ENCODE measurements at places on chromosomes 2 and 18. TPM values are rescaled to one million over a fixed set of nuclear protein-coding genes. Genes with fewer than 3 reads are reported as not detected.

GAREM1 gene
- 0.51 TPM for total RNA-seq

DNA sequence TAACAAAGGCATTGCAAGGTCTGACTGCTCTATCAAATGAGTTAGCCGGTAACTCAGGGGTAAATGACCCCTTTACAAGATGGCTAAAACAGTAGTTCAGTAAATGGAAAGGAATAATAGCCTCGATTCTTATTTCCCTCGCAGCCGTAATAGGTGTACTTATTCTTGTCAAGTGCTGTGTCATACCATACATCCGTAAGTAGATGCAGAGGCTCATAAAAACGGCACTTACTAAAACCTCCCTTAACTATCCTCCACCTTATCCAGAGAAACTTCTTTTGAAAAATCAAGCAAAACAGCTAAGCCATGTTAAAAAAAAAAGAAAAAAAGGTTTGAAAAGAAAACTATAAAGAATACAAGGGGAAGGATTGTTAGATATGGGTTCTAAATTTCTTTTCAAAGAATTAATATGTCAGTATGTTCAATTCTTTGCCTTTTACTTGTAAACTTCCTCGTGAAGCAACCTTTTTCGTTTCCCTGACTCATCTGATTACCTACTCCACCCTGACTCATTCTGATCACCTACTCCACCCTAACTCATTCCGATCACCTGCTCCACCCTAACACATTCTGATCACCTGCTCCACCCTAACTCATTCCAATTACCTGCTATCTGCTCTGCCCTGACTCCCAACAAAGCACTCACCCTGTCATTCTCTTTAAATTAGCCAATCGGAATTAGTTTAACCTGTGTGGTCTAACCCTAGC is 127.5 kb downstream of the SPAG16 start:
- peak overlapping the region; percentile 50 for H3K27ac ChIP-seq
- peaks cover 9% of the 10 kb centered on the region for H3K4me1 ChIP-seq
- no peak overlapping the region for H3K4me3 ChIP-seq
- H3K36me3 ChIP-seq, result no peaks in the 10 kb centered on the region

DNA sequence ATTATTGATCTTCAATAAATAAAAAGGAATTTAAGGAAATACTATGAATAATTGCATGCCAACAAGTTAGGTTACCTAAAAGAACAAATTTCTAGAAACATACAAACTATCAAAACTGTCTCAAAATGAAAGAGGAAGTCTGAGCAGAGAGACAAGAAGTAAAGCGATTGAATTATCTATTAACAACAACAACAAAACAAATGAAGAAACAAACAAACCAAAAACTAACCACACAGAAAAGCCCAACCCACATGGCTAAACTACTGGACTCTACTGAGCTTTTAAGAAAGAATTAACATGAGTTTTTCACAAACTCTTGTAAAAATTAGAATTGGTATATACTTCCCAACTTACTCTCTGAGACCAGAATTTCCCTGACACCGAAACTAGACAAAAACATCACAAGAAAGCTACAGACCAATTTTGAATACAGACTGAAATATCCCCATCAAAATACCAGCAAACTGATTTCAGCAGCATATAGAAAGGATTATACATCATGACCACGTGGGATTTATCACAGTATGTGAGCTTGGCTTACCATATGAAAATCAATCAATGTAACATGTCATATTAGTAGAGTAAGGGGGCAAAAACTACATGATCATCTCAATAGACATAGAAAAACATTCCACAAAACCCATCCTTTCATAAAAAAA is 16.6 kb upstream of the GALNT1 start:
- peaks cover under 1% of the 10 kb centered on the region for H3K4me1 ChIP-seq
- H3K4me3 ChIP-seq, result no peak overlapping the region
- no peaks in the 10 kb centered on the region for H3K27me3 ChIP-seq
- DNase-seq, result no peak
- H3K36me3 ChIP-seq, result no peaks in the 10 kb centered on the region

PCARE gene
- total RNA-seq, result not detected

DNA sequence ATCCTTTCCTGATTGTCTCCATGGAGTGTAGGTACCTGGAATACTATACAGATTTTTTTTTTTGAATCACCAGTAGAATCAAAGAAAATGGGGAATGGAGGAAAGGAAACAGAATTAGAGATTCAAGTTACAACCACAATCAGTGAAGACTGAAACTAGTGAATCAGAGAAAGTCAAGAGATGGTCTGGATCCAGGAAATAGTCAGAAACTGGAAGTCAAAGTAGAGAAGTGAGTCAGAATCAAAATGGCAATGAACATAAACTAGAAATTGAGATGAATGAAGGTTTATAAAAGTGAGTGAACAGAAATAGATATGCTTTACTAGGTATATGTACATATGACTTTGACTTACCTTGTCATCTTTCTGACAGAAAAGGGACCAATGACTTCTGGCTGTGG is 579.0 kb downstream of the PLCL1 start:
- H3K27me3 ChIP-seq, result no peaks in the 10 kb centered on the region
- no peaks in the 10 kb centered on the region for H3K36me3 ChIP-seq
- H3K4me1 ChIP-seq, result no peaks in the 10 kb centered on the region
- no peak for DNase-seq

CARF gene
- total RNA-seq, result 4.3 TPM

GRCh38 chr2:210862283-210863065 is 306.1 kb downstream of the CPS1 start:
- no peaks in the 10 kb centered on the region for H3K27me3 ChIP-seq
- H3K4me3 ChIP-seq, result no peak overlapping the region
- no peak overlapping the region for H3K27ac ChIP-seq
- DNase-seq, result no peak

INPP5D gene
- total RNA-seq, result not detected

DNA sequence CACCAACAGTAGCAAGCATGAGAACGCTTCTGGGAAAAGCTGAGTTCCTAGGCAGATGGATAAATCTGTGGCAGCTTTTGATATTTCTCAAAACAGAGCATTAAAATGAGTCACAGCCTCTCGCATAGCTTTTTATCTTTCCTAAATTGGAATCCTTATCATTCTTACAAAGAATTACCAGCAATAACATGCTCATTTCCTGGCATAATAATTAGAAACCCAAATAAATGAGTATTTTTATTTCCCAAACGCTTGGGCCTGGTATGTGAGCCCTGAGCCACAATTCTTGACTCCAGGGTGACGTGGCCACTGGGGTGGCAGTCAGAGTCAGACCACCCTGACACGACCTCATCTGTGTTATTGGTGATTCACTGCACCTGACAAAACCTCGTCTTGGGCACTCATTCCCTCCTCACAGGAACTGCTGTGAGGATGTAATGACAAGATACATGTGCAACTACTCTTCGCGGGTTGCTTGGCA is 210.7 kb downstream of the ARL4C start:
- H3K36me3 ChIP-seq, result no peaks in the 10 kb centered on the region
- no peaks in the 10 kb centered on the region for H3K27me3 ChIP-seq
- no peak overlapping the region for H3K27ac ChIP-seq
- peaks cover 10% of the 10 kb centered on the region for H3K4me1 ChIP-seq
- H3K4me3 ChIP-seq, result no peak overlapping the region

NAGK gene
- 101 TPM for total RNA-seq

ABCG5 gene
- not detected for total RNA-seq

CAMKMT gene
- total RNA-seq, result 25.2 TPM

SERPINB12 gene
- not detected for total RNA-seq

UGT1A5 gene
- 1.2 TPM for total RNA-seq

ALKAL2 gene
- total RNA-seq, result not detected

DNA sequence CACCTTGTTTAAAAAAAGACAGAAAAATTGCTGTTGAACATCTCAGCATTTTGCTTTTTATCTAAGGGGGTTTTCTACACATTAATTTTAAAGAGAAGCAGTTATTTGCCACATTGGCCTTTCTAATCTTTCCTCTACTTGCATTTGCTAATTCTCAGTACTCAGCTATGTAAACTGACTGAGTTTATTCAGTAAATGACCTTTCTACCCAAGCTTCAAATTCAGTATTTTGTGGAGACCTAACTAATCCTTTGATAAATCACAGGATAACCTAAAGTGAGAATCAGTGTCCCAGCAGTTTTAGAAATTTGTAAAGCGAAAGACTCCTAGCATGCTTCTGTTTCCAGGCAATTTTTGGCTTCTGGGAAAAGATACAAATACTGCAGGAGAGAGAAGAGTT is 288.4 kb downstream of the ASXL3 start:
- no peaks in the 10 kb centered on the region for H3K27me3 ChIP-seq
- no peaks in the 10 kb centered on the region for H3K36me3 ChIP-seq
- no peak overlapping the region for H3K27ac ChIP-seq
- no peak for DNase-seq
- no peak overlapping the region for H3K4me3 ChIP-seq

DNA sequence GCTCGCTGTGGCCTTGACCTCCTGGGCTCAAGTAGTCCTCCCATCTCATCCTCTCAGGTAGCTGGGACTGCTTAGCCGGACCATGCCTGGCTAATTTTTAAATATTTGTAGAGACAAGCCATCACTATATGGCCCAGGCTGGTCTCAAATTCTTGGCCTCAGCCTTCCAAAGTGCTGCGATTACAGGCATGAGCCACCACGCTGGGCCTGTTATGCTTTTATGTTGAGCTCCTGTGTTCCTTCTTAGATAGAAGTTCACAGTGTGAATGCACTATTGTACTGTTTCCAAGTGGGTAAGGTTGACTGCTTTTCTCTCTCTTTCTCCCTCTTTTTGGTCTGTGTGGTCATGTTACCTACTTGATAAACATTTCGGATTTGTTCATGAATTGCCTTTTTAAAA is 61.9 kb downstream of the SMCHD1 start:
- H3K4me3 ChIP-seq, result no peak overlapping the region
- H3K27me3 ChIP-seq, result no peaks in the 10 kb centered on the region
- no peaks in the 10 kb centered on the region for H3K36me3 ChIP-seq
- H3K27ac ChIP-seq, result peak overlapping the region; percentile 43
- no peak for DNase-seq

GRCh38 chr2:238162846-238163441 is 4.2 kb downstream of the ERFE start:
- H3K36me3 ChIP-seq, result no peaks in the 10 kb centered on the region
- H3K27me3 ChIP-seq, result no peaks in the 10 kb centered on the region
- H3K27ac ChIP-seq, result no peak overlapping the region
- DNase-seq, result no peak
- H3K4me1 ChIP-seq, result no peaks in the 10 kb centered on the region

DNA sequence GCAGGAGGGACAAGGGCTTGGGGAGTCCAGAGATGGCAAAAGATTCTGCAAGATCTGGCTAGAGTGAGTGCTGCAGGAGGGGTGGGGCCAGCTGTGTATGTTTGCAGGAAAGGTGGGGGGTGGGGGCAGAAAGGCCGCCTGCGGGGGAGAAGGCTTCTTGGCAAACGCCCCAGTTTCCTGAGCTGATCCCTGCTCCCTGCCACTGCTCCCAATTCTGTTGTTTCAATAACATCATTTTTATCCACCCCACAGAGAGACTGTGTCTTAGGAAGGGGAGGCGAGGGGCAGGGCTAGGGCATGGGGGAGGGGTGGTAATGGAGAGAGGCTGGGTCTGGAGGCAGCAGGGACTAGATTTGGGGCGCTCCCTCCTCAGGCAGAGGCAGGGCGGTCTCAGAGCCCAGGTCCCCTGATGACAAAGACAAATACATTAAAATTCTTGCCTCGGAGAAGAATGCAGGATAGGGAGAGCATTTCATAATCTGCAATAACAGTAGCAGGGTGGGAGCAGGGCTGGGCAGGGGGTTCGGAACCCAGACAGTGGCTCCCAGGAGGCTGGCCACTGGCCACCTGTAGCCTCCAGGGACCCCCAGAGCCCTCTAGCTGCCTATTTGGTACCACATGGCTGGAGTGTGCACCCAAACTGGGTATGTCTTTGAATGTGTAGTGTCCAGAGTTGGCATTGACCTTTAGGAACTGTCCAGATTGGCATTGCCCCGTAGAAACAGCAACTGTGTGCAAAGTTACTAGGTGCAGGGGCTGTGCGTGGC is 2.1 kb upstream of the WNT6 start:
- peaks cover 49% of the 10 kb centered on the region for H3K4me1 ChIP-seq
- peaks cover 6% of the 10 kb centered on the region for H3K27me3 ChIP-seq
- DNase-seq, result no peak
- no peak overlapping the region for H3K27ac ChIP-seq
- H3K4me3 ChIP-seq, result no peak overlapping the region

GRCh38 chr2:10303181-10303693 is 533 bp downstream of the HPCAL1 start:
- H3K27ac ChIP-seq, result peak overlapping the region; percentile 54
- peaks cover 23% of the 10 kb centered on the region for H3K4me1 ChIP-seq
- no peak for DNase-seq

GRCh38 chr18:69961718-69962117 is 14.0 kb upstream of the CD226 start:
- no peak overlapping the region for H3K4me3 ChIP-seq
- no peaks in the 10 kb centered on the region for H3K36me3 ChIP-seq
- H3K27ac ChIP-seq, result no peak overlapping the region
- no peak for DNase-seq

Data from Caco-2 (cell line).